ENCODE measurements at places on chromosomes 3 and 15.

DNA sequence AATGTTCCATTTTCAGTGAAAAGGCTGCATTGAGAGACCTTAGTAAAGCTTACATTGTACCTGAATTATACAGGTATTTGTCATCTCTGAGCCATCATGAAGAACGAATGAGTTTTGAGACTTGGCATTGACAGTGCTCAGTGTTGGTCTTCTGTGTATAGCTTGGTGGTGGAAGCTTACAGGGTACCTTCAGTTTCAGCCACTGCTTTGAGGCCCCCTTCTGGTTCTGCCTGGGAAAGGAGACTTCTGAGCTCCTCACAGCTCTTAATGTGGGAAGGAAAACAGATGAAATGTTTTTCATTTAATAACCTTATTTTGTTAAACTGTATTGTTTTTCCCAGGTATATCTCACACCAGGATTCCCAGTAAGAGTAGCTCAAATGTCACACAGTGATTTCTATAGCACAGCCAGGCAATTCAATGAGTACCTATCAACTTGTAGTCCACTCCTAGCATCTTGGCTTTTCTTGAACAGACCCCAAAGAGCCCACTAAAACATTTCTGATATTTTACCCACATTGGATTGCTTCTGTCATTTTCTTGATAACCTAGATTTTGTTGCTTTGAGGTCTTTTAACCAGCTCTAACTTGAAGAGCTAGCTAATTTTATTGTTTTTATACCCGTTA, 5.6 kb downstream of the SERPINI1 start:
- peak; percentile 78 for DNase-seq

- DNase-seq, result no peak
These were observed 232.3 kb upstream of the MRPL3 start for GRCh38 chr3:131735116-131735515.

DNA sequence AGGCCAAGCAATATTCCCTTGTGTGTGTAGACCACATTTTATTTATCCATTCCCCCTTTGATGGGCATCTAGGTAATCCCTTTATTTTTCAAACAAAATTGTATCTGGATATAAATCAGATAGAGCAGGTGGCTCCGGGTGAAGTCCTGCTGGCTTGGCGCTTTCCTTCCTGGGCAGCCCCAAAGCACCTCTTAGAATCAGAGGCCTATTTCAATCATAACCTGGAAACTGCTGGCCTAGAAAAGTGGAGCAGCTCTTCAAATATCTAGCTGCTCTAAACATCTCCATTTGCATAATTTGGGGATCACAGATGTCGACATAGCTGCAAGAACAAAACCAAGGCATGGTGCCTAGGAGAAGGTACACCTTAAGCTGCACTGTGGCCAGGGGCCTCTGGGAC, 40.2 kb downstream of the RASGRF1 start:
- DNase-seq, result no peak

GRCh38 chr3:48402281-48402732, 27.6 kb downstream of the PLXNB1 start:
- DNase-seq, result peak; percentile 17

DNA sequence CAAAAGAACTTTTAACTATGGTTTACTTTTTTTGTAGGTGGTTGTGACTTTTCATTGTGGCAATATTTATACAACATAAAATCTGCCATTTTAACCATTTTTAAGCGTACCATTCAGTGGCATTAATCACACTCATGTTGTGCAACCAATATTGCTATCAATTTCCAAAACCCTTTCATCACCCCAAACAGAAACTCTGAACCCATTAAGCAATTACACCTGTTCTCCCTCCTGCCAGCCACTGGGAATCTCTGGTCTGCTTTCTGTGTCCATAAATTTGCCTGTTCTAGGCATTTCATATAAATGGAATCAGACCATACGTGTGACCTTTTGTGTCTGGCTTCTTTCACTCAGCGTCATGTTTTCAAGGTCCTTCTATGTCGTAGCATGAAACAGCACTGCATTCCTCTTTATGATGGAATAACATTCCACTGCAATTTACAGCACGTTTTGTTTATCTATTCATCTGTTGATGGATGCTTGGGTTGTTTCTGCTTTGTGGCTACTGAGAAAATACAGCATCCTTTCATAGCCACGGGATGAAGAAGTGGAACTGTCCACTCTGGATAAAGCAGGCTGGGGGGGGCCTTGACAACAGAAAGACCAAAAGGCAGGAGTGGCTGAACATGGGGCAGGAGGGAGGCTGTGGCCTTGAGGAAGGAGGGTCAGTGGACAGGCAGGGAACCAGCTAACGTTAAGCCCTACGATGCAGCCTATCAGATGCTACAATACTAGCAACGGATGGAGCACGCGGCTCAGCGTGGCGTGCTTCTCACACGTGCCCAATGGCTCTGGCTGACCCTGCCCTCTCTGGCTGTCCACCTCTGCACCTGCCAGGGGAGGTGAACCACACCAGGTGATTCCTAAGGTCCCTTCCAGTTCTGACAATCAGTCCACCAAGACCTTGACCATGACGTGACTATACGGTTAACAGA, 110.9 kb downstream of the SEC22A start:
- no peak for DNase-seq

DNA sequence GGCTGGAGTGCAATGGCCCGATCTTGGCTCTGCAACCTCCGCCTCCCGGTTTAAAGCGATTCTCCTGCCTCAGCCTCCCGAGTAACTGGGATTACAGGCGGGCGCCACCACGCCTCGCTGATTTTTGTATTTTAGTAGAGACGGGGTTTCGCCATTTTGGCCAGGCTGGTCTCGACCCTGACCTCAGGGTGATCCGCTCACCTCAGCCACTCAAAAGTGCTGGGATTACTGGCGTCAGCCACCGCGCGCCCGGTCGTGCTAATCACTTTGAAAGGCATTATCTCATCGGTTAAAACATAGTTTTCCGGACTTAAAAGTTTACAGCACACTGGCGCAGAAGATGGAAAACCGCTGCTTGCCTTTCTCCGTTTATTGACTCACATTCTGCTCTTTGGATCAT, 27.6 kb upstream of the MTHFS start:
- no peak for DNase-seq

DNA sequence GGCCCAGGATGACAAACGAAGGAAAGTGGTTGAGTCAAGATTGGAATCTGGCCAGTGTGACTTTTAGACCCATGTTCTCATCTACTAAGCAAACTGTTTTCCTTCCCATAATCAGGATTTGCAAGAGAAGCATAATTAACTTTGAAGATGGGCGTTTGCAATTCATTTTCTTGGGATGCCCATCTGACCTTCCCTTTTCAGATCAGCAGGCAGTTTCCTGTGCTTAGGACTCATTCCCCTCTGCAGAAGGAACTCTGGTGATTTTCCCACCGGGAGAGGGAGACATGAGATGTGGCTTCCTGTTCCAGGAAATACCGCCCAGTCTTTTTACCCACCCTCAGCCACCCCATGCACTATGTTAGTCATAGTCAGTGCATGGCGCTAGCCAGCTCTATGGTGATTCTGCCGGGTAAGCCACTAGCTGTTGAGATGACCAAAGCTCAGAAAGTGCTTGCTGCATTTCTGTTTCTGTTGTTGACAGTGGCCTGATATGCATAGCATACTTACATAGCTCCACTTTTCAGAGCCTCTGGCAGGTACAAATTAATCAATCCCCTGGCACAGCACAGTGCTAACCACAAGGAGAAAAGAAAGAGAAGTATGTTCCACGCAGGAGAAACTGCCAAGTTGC, 129.4 kb downstream of the VGLL4 start:
- peak; percentile 20 for DNase-seq

DNA sequence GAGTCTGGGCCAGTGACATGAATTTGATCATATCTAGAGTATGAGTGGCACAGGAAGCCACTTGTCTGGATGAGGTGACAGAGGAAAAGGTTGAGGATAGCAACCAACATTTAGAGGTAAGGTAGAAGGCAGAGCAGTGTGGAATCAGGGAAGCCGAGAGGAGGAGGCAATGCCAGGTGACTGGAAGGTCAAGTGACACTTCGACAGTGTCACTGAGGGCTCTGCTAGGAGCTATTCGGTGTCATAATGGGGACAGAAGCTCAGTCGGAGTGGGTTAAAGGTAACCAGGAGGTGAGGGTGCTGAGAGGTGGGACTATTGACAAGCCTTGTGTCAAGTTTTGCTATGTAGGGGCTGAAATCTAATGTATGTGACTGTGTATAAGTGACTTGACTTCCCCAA, 56.7 kb downstream of the IGF1R start:
- no peak for DNase-seq

GRCh38 chr3:118991775-118992174, 42.9 kb downstream of the IGSF11 start:
- DNase-seq, result no peak

DNA sequence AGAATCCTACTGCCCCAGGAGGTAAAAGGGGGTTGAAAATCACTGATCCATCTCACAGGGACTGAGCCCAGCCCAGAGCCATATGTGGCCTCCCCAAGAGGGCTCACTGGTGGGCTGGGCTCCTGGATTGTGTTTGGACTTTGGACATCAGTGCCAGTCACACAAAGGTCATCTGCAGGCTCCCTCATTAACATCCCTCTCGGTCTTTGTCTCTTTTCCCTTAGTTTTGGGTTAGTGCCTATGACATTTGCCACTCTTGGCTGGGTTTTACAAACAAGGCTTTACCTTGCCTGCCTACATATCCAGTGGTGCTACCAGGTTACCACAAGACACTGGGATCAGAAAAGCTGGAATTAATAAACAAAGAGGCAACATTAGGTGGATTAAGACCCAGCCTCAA, 27.9 kb downstream of the IFT122 start:
- no peak for DNase-seq

DNA sequence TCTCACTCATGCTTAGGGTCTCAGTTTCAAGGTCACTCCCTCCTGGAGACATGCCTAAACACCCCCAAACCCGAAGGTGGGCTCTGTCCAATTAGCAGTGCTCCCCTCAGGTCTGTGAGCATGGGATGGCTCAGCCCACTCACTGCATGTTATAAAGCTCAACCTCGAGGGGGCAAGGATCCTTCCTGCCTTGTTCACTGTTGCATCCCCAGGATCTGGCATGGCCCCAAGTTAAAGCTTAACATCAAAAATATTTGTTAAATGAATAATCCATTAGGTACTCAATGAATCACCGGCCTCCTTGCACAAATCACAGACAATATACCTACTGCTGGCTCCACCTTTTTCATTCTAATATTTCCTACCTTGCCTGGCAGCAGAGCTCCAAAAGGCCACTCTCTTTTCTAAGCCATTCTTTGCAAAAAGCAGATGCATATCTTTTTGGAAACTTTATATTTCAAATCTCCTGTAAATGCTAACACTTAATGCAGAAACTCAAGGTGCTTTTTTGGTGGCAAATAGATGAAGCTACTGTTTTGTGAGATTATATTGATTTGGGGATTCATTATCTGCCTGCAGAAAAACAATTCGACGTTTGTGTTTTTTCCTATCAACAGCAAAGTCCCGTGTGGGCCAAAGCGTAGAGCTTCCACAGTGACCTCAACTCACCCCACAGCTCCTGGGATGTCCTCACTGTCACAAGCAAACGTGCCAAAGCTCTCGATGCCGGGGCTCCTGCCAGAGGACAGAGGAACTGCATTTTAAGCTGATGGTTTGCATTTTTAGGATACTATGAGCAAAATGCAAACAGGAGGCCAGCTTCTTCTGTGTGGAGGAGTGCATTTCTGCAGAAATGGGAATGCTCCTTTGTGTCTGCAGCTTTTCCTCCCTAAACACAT, 35.4 kb downstream of the PCOLCE2 start:
- no peak for DNase-seq

DNA sequence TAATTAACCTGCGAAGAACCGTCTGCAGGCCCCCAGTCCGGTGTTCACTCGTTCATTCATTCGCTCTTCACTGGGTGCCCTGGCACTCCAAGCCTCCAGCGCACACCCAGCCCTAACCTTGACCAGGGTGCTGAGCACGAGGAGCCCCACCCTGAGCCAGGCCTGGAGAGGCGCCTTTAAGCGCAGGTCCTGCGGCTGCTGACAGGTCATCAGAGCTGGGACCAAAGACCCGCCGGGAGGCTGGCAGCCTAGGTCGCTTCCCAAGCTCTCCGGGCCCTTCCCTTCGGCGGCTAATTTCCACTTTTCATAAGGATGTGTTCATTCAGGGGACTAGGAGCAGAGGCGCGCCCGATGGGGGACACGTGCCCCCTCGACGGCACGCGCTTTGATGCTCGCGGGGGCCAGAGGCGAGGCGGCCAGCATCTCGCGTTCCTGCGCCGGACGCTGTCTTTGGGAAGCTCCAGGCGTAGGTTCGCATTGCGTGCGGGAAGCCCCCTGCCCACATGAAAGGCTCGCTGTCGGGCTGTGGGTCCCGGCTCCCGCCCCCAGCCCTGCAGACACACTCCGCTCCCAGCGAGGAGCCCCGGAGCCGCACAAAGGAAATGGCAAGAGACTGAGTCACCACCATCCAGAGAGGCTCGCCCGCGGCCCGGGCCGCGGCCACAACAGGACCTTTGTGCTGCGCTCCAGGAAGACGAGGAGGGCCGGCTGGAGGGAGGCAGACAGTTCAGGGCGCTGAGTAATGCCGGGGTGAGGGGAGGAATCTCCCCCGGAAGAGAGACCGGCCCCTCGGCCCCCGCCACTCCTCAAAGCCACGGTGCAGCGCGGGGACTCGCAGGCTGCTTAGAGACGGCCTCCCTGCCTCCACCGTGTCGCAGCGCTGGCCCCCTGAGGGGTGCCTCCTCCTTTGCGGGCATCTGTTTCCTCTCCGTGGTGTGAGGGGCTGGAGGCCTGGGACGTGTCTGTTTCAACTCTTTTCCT, 266.4 kb upstream of the HES1 start:
- no peak for DNase-seq

GRCh38 chr3:186516646-186517045, 27.5 kb downstream of the CRYGS start:
- no peak for DNase-seq

DNA sequence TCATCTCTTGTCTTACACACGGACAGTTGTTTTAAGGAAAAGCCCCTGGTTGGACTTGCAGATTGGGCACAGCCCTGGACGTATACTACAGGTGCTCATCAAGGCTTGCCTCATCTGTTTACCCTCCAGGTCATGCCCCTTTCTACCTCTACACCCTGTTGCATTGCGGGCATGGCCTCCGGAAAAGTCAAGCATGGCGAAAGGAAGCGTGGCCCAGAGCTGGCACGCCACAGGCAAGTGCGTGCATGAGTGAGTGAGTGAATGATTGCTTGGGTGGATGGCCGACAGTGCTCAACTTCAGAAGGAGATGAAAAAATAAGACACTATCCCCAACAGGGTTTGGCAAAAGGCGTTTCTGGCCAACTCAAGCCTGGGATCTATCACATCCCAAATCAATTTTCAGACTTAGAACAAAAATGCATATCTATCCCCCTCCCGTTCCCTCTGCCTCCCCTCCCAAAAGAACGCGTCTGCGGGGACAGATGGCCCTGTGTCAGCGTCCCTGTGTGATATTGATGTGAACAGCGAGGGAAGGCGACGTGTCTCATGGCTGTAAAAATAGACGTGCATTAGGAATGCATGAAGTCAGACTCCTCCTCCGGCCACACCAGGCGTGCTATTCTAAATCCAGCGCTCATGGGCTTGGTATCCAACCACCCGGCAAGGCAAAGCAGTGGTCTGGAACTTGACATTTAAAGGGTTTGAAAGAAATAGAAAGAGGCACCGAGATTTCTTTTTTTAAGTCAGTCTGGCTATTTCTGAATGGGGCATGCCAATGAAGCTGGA, 96.0 kb downstream of the RPLP1 start:
- no peak for DNase-seq
